ENCODE measurements at places on chromosomes 6 and 20. TPM values are rescaled to one million over a fixed set of nuclear protein-coding genes. Genes with fewer than 3 reads are reported as not detected.

The IL17F gene
- total RNA-seq: not detected

The HFE gene
- 1.6 TPM for total RNA-seq

DNA sequence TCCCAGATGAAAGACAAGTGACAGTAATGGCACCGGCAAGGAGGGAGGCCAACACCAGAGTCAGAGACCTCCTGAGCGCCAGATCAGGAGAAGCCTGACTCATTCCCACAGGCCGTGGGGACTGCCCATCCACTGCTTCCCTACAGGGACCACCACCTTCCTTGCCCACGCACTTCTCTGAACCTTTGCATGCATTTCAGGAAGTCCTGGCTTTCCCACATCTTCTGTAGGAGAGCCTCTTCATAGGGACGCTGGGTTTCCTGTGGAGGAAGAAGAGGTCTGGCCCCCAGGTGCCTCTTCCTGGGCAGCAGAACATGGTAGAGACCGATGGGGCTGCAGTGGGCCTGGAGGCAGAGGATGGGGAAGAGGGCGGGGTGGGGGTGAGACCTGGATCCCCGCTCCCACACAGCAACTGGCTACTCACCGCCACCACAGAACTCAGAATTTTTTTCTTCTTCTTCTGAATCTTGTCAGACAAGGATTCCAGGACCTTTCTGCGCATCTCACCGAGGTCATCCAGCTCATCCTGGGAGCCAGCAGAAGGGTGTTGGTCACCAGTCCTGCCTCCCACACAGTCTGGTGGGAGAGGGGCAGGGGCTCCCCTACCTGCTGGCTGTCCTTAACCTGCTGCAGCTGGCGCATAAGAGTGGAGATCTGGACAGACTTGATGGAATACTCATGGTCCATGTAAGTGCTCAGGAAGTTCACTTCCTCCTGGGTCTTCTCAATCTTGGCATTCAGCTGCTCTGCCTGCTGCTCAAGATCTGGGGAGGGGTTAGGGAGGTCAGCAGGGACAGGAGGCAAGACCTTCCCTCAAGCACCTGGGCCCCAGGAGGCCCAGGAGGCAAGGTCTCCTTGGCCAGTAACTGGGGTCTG lies 13.7 kb downstream of the C20orf96 start:
- no peak for DNase-seq

The SLA2 gene
- not detected for total RNA-seq

GRCh38 chr20:43576108-43576507 lies 14.6 kb upstream of the IFT52 start:
- DNase-seq: no peak

DNA sequence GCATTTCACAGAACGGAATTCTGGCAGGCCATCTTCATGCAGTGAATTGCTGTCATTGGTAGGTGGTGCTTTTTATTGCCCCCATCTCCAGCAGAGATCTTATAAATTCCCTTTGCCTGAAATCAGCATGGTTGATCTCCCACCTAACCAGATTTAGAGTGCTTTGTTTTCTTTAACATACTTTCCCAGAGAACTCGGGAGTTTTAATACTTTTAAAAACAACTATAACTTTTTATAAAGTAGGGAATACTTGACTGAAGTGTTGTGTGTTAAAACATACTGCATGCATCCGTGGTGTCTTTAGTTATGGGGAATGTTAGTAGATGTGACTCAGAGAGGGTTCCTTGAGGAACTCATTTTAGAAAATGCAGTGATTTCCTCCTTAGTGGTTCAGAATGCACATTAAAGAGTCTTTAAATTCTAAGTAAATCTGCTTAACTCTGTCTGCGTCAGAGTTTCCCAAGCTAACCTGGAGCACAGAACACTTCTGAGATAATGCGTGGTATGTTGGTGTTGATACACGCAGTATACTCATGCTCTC lies 54.9 kb downstream of the AKAP12 start:
- no peak for DNase-seq

DNA sequence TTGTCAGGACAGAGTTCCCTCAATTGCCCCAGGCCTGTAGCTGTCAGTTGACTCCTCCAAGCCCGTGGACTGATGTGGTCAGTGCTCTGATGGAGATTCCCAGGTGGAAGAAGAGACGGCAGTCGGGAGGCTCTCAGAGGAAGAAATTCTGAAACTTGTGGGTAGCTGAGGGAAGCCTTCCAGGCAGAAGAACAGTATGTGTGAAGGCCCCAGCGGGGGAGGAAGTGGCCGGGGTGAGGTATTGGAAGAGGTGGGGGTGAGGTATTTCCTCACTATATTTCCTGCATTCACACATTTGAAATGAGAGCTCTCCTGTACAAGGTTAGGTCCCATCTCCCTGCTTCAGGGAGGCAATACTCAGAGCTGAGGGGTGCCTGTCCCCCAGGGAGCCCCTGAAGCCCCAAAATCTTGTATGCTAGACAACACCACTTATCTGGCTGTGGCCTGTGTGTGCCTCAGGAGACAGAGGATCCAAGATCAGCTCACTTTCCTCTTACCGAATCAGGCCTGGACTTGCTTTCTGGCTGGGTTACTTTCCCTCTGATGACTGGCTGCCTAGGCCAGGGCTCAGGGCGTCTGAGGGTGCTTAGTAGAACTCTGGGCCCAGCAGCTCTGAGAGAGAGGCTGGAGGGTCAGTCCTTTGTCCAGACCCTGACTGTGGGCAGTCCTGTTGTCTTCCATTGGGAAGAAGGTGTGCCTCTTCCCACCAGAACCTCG lies 49.3 kb upstream of the MYL9 start:
- DNase-seq: no peak
